ENCODE measurements at places on chromosomes 6 and 20.
A peak's percentile ranks its signal among the peaks of the same experiment; 100 is the strongest.

DNA sequence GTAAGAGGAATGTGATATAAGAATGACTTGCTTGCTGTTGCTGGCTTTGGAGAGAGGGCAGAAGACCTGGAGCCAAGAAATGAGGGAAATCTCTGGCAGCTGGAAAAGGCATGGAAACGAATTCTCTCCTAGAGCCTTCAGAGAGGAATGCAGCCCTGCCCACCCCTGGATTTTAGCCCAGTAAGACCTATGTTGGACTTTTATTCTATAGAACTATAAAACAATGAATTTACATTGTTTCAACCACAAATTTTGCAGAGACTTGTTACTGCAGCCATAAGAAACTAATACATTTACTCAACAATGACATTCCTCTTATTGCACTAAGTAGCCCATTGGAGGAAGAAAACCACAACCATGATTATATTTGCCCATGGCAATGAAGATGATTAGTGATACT is 39.5 kb upstream of the PREP start:
- no peak for DNase-seq

DNA sequence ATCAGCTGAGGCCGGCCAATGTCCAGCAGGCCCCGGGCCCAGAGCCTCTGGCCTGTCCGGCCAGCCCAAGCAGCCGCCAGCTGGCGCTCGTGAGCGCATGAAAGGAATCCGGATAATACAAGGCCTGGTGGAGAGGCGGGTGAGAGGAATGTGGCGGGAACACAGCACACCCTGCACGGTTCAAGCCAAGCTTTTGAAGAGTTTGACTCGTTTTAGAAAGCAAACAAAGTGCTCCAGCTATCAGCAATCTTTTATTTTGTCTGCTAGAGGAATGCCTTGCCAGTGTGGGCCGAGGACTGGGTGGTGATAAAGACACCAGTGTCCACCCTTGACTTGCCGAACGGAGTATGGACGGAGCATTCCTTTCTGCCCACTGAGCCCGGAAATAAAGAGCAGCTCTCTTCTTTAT is 9.3 kb upstream of the NEDD9 start:
- DNase-seq: peak; percentile 42

DNA sequence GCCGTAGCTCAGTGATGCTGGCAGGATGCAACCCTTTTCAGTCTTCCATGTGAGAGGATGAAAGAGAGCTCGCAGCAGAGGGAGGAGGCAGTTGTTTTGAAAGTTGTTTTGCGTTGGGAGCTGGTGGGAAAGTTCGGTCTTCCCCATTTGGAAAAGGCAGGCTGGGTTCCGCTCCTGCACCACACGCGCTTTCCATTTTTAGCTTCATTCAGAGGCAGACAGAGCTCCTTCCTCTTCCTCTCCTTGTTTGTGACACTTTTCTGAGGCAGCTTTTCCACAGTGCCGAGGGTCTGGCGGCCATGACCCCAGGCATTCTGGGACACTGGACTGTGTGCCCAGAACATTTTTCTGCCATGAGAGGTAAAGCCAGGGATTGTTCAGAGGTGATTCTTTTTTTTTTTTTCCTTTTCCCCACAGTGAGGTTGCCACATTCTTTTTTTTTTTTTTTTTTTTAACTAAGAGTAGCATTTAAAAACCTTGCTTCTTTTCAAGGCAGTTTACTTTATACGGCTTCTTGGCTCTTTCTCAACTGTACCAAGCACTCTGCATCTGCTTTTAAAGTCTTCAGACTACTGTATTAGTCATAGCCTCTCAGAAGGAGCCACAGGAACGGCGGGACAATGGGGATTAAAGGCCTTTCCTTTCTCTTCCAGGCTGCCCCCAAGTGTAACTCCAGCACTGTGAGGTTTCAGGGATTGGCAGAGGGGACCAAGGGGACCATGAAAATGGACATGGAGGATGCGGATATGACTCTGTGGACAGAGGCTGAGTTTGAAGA is 1.6 kb downstream of the PRDM1 start:
- no peak for DNase-seq

DNA sequence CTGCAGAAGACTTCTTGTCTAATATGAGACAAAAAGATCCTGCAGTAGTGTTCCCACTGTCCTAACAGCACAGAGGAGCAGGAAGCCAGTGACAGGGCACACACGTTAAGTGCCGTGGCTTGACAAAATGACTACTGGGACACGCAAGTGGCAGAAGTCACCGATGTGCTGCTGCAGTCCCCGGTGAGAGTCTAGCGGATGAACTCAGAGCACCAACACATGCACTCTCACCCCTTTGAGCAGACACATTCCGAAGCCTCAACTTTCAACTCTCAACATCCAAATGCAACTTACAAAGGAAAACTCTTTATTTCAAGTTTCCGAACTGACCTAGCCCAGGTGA is 898 bp downstream of the LAMA4 start:
- peak; percentile 64 for DNase-seq

DNA sequence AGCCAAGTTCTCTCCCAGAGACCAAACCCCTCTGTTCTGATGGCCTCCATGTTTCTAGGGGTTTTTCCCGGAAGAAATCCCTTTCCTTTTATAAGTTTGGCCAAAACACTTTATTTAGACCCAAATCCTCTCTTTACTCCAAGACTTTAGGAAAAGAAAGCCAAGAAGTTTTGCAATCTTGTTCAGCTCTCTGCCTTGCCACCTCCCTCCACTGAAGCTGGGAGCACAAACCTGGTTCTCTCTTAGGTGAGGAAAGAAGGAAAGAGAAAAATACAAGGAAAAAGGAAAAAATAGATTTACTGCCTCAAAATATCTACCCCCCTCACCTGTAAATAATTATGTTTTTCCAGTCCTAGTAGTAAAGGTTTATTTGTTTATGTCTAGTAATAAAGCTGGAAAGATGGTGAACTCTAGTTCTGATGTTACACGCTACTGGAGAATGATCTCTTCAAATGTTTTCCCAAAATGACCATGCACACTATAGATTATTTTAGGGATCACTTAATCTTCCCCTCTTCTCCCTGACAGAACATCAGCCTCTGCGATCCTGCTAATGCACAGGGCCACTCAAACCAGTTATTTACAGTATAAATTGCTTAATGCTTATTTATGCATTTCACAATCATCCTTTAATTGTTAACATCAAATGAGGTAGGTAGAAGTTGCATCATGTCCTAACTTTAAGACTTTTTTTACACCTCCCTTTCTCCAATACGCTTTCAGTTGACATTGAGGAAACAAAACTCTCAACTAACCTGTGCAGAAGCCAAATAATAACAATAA is 10.9 kb upstream of the ARG1 start:
- no peak for DNase-seq

- peak; percentile 93 for DNase-seq
Measured at GRCh38 chr6:2952557-2953095, 18.7 kb downstream of the SERPINB6 start.

DNA sequence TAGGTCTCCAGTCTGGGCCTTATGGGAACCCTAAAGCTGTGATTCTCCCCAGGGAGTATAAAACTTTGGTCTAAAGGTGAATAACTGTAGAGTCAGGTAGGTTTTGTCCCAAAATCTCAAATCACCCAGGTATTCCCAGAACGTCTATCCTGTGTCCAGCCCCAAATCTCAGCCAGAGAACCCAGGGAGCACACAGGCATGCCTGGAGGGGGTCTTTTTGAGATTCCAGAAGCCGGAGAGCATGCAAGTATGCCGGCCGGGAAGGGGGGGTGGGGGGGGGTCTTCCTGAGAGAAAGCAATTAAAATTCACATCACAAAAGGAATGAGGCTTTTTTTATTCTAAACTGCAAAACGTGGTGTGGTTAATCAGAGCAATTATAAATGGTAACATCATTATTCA is 210.0 kb downstream of the PTPRT start:
- no peak for DNase-seq

DNA sequence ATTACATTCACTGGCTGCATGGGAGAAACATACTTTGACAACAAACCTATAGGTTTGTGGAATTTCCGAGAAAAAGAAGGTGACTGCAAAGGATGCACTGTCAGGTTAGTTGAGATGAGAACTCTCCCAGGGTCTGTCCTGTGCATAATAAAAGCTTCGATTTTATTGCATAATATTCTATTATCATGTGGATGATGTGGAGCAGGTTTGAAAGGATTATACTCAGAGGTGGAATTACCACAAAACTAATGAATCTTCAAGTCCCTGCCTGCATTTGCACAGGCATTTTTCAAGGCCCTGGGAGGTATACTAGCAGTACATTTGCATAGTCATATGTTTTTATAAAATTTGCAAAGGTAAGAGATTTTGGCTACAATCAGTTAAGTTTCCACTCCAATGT is 249.8 kb downstream of the ARHGAP18 start:
- DNase-seq: no peak

DNA sequence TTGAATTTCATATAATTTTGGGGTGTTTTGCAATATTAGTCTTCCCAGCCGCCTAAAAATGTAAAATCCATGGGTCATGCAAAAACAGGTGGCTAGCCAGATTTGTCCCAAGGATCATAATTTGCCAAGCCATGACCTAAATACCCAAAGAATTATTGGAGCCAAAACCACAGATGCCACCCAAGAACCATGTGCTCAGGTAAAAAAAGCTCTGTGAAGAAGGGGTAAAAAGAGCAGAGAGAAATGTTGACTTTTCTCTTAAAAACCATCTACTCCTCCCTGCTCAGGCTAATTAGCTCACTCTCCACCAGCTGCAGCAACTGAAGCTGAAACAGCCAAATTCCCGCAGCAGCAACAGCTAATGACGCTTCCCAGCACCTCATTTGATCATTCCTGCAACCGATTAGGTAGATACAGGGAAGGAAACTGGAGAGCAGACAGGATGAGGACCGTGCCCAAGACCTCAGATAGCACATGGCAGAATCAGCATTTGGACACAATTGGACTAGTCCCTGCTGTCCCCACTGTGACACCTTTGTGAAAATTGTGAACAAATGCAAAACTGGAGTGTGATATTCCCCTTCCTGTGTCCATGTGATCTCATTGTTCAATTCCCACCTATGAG is 107.9 kb upstream of the NXT1 start:
- DNase-seq: no peak

- DNase-seq: peak; percentile 13
Measured at GRCh38 chr6:24929242-24929641, 6.5 kb downstream of the RIPOR2 start.

GRCh38 chr6:140817176-140817575 is 1315.5 kb upstream of the GJE1 start:
- DNase-seq: no peak
